Thymus (tissue), 14 donors: ENCODE measurements at places on chromosomes 11 and 22. TPM values are rescaled to one million over a fixed set of nuclear protein-coding genes. Genes with fewer than 3 reads are reported as not detected.

Gene CEP126
- polyA plus RNA-seq = 6.7 TPM

Gene MYH9
- polyA plus RNA-seq = 155 TPM

Gene CBX6
- 23.3 TPM for polyA plus RNA-seq

Gene APOL5
- polyA plus RNA-seq = 0.09 TPM

Gene MUC6
- 0.16 TPM for polyA plus RNA-seq

Gene SCGB1C1
- 0.34 TPM for polyA plus RNA-seq

Gene SERPING1
- 164 TPM for polyA plus RNA-seq

Gene SGSM1
- polyA plus RNA-seq = 0.71 TPM

Gene CCDC89
- polyA plus RNA-seq = 0.78 TPM

Gene SYT13
- polyA plus RNA-seq = 0.25 TPM

Gene OSM
- 6.0 TPM for polyA plus RNA-seq

Gene TUBA8
- 3.1 TPM for polyA plus RNA-seq

Gene EIF1AD
- polyA plus RNA-seq = 17.8 TPM

Gene GPHA2
- 1.6 TPM for polyA plus RNA-seq

- DNase-seq = no peak
These were observed 509.0 kb upstream of the LARGE1 start for GRCh38 chr22:34429314-34429713.

DNA sequence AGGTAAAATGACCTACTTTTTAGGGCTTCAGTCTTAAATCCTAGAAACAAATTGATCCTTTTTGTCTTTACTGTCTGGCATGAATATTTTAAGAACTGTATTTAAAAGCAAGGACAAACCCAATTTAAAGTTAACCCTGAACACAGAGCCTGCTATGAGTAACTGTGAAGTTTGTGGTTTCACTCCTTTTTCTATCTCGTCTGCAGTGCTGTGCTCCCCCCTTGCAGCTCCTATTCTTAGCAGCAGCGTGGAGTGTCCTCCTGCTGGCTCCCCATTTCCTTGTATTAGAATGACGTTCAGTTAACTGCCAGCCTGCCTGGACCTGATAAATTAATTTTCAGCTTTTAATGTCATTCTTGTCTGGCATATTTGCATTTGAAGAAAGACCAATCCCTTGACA is 40.0 kb upstream of the LRRC4C start:
- no peak for DNase-seq

DNA sequence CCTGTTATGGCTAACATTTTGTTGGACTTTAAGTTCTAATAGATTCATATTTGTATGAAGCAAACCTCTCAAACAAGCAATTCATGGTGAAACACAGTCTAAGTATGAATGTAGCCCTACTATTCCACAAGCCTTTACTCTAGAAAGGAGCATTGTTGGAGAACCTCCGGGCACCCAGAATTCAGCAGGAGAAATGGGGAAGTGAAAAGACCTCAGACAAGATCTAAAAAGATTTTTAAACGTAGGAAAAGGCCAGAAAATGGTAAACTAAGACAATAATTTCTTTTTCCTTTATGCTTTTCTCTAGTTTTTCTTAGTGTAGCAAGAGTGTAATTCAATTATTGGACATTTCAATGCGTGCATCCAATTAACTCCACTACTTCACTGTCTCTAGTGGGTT is 426.4 kb downstream of the INSC start:
- no peak for DNase-seq

DNA sequence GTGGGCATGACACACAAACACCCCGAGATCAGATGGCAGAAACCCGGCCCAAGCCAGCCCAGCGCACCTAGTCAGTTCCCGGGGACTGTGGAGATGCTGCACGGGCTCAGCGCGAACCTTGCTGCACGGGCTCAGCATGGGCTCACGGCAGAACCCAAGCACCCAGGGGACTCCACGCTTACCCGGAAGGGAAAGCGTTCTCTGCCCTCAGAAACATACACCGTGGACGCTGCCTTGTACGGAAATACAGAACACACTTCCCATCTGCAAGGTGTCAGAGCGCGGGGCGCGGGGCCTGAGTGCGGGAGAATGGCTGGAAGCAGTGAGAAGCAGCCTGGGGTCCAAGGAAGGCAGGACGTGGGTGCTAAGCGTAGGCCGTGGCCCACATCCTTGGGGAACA is 319.9 kb downstream of the NTM start:
- no peak for DNase-seq

DNA sequence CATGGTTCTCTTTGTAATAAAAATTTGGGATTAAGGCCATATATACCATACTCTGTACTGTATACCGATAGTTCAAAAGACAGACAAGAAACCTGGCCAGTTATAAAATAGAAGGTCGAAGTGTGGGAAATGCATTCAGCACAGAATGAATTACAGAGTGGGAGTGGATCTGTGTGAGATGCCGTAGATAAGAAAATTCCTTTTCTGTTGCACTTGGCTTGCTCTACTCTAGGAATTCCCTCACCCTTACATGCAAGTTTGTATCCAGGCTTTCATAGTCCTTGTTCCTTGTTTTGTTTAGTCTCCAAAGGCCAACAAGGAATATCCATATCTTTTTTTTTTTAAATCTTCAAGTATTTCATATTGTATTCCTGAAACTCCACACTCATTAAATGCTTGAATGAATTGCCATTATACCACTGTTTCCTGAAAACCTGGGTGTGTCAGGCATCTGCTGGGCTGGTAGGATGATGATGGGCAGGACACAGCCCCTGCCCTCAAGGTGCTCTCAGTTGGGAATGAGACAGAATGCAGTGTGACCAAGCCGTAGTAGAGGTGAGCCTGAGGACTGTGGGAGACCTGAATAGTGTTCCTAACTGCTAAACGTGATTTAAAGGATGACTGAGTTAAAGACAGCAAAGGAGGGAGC is 53.5 kb downstream of the TEAD1 start:
- no peak for DNase-seq

DNA sequence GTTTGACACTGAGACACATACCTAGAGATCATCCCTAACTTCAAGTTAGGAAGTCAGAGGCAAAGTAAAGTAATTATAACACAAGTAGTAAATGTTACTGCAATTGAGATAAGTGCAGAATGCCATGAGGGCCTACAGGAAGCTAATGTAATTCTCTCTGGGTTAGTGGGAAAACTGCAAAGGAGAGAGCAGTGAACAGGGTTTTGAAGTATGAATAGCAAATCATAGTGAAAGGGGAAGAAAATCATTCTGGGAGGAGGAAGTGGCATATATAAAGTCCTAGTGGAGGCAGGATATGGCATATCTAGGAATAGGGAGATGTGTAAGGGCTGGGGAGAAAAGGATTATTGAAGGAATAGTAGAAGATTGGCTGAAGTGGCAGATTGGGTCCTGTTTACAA is 27.9 kb downstream of the RNF169 start:
- no peak for DNase-seq

- DNase-seq = no peak
These were observed 552.8 kb downstream of the MIAT start for GRCh38 chr22:27210111-27210730.

- peak; percentile 55 for DNase-seq
These were observed 565 bp downstream of the NUCB2 start for GRCh38 chr11:17277024-17277584.

DNA sequence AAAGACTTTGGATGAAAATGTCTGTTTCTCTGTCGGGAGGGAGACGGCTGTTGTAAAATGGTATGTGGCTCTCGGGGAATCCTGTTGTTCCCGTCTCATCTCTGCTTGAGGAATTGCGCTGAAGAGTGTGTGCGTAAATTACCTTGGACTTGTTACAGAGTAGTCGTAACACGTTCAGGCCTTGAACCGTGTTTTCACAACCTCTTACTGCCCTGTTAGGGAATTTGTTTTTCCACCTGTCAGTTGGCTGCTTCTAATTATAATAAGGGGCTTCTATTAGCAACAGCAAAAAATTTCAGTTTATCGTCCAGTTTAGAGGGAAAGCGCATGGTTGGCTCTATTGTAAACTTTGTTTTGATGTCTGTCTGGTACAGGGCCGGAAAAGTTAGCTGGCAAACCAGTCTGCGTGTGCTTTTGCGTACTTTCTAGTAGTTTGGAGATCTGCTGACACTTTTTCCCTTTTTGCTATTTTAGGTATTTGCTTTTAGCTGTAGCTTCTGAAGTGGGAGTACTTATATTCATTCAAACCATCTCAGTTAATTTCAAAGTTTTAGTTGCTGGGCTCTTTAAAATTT is 1.5 kb downstream of the HIPK3 start:
- DNase-seq = peak; percentile 50

DNA sequence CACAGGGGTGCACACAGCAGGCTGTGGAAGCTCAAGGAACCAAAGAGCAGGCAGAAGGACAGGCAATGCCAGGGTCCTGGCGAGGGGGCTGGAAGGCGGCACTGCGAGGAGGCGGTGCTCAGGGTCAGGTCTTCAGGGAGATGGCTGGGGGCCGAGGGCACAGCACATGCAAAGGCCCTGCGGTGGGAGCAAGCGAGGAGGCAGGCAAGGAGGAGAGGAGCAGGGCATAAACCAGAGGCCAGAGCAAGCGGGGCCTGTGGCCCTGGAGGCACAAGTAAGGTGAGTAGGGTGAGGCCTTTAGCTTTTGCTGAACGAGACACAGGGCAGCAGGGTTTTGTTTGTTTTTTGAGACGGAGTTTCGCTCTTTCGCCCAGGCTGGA is 126.9 kb downstream of the ARHGAP8 start:
- no peak for DNase-seq

DNA sequence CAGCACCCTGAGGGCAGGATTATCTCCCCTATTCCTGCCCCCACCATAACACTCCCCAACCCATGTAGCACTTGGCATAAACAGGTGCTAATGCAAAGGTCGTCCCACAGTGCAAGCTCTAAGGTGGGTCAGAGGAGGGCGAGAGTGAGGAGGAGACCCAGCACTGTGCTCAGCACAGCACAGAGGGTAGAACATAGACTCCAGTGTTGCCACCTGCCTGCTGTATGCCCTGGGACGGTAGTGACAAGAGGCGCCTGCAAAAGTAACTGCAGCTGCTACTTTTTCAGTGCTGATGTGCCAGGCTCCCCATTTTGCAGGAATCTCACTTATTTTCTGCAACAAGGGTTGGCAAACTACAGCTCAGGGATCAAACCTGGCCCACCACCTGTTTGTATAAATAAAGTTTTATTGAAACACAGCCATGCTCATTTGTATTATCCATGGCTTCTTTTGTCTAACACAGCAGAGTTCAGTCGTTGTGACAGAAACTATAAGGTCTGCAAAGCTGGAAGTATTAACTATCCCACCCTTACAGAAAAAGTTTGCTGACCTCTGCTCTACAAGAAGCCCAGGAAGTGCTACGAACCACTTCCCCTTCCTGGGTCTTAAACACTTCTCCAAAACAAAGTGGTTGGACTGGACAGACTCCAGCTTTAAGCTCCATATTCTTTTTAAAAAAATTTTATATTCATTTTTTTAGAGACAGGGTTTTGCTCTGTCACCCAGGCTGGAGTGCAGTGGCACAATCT is 16.9 kb upstream of the CDC42BPG start:
- DNase-seq = no peak

DNA sequence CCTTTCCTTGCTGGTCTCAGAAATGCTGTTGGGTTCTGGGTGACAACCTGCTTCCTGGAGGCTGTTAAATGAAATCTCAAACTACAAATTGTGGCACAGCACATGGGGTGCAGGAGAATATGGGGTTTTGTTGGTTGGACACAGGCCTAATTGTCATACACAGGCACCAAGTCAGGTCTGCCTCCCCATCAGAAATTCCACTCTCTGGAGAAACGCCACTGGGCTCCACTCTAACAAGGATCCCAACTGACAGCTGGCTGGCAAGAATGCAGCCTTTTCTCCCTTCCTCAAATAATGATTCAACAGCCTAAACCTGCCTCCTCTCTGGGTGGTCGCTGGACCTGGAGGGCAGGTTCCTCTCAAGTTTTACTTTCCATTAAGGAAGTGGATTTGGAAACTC is 177.8 kb upstream of the NARS2 start:
- no peak for DNase-seq

DNA sequence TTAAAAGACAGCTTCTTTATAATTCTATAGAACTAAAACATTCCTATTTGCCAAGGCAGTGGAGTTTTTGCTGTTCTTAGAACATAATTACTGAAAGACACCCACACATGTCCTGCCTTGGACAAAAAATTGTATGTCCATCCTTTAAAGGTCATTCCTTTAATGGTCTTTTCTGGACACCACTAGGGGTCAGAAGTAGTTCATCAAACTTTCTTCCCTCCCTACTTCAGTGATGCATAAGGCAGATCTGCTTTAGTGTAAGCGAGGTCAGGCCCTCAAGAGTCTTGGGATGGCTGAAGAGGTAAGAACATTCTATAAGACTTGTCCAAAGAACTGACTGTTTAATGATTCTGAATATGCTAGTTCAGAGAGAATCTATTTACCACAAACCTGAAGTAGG is 4.3 kb upstream of the OR51V1 start:
- DNase-seq = no peak

- no peak for DNase-seq
These were observed 51.9 kb downstream of the SLC1A2 start for GRCh38 chr11:35367491-35367890.

- no peak for DNase-seq
These were observed 15.5 kb downstream of the DGCR8 start for GRCh38 chr22:20095521-20095920.

GRCh38 chr11:37394236-37394870 is 796.3 kb upstream of the RAG2 start:
- DNase-seq = no peak
